ENCODE measurements at places on chromosomes 7 and 10.

GRCh38 chr7:12117170-12117569 lies 93.9 kb upstream of the TMEM106B start:
- DNase-seq = no peak

DNA sequence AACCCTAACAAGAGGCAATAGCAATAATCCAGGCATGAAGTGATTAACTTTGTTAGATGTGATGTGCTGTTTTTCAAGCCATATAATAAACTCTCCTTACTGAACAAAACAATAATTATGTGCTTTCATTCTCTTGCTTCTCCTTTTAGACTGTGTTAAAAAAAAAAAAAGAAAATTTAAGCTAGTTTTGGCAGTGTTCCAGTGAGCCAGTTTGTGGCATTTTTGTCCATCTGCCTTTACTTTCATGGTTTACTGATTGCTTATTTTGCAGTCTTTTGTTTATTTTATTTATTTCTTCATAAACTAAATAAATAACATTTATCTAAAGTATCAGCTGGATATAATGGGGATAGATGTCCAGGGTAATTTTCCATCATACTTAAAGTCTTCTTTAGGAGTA lies 625.3 kb downstream of the CNTNAP2 start:
- DNase-seq = no peak

- no peak for DNase-seq
Measured at GRCh38 chr7:55534916-55535590, 37.2 kb downstream of the VOPP1 start.

GRCh38 chr10:129759214-129760002 lies 204.7 kb downstream of the EBF3 start:
- DNase-seq = peak; percentile 13

GRCh38 chr10:33484787-33485186 lies 150.3 kb upstream of the NRP1 start:
- DNase-seq = no peak

GRCh38 chr10:16732376-16732775 lies 84.8 kb downstream of the RSU1 start:
- no peak for DNase-seq
